A673 (cell line): ENCODE measurements at places on chromosomes 7 and 10. TPM values are rescaled to one million over a fixed set of nuclear protein-coding genes. Genes with fewer than 3 reads are reported as not detected.

- no peak for DNase-seq
These were observed 87.3 kb upstream of the KAT6B start for GRCh38 chr10:74738985-74739567.

GRCh38 chr7:123204206-123204835, 4.6 kb upstream of the SLC13A1 start:
- DNase-seq, result no peak

GRCh38 chr7:116588641-116589594, 64.1 kb downstream of the CAV1 start:
- DNase-seq, result peak; percentile 90

The ANK3 gene
- 13.5 and 16.3 TPM in 2 replicates for total RNA-seq

The OR13A1 gene
- not detected in 2 replicates for total RNA-seq

- DNase-seq, result no peak
These were observed 112.8 kb downstream of the SEMA3D start for GRCh38 chr7:85074016-85074415.

The C7orf57 gene
- total RNA-seq, result not detected in 2 replicates

The BET1 gene
- 19.2 and 19.8 TPM in 2 replicates for total RNA-seq

The AOAH gene
- not detected in 2 replicates for total RNA-seq

The ITIH5 gene
- total RNA-seq, result not detected in 2 replicates

The GRID1 gene
- total RNA-seq, result not detected in 2 replicates

DNA sequence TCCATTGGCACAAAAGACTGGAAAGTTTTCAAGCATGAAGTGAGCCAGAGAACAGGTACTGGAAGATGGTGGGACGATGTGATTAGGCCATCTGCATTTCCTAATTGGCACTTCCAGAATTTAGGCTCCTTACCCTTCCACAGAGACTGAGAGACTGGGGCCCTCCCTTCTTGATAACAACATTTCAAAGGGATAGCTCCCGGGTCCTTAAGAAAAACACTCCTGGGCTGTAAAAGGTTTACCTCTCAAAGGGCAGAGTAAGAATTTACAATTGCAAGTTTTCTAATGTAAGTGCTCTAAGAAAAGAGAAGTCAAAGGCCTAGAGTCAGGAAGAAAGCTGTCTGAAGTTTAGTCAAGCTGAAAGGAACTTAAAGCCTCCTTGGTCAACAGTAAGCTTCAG, 559.5 kb upstream of the C7orf33 start:
- no peak for DNase-seq

DNA sequence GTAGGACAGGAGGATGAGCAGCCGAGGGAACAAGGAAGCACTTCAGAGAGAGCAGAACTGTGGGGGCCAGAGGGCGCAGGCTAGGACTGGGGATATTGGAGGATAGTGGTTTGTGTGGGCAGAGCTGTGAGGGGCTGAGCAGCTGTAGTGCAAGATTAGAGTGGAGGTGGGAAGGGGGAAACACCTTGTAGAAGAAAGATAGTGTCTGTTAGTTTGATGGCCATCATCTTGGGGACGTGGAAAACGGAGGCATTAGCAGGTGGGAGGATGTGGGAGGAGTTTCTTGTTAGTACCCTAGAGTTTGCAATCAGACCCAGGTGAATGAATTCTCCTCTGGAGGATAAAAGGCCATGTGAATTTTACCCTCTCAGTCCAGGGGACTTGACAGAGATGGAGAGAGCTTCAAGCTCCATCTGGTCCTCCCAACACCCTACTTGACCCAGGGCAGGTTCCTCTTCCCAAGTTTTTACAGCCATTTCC, 34.0 kb downstream of the PRSS2 start:
- DNase-seq, result no peak

DNA sequence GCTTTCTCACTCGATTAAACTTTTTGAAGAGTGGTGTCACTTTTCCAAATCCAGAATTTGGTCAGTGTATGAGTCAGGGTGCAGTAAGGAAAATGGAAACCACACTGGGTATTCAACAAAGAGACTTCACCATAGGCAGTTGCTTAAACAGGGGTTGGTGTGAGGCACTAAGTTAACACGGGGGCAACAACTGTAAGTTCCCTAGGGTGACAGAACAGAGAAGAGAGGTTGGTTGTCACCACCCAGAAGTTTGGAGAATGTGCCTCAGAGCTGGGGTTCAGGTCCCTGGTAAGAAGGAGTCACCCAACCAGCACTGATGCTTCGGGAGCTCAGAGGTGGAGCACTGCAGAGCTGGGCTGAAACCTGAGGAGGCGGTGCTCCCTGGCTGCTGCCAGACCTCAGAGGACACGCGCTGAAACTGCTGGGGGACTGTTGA, 170.4 kb downstream of the ARID5B start:
- DNase-seq, result no peak

DNA sequence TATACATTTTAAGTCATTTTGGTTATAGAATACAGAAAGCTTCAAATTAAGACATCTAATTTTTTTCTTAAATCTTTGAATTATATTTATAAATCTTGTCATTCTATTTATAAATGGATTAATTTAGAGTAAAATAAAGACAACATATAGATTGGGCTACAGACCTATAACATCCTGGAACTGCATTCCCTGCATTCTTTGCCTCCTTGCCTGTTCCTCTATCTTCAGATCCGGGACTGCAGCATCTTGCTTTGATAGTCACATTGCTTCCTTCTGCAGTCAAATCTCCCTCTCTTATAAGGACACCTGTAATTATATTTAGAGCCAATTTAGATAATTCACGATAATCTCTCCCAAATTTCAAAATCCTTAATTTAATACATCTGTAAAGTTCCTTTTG, 64.2 kb downstream of the ATRNL1 start:
- no peak for DNase-seq

GRCh38 chr10:69858201-69858600, 56.5 kb downstream of the COL13A1 start:
- no peak for DNase-seq
